ENCODE measurements at places on chromosomes 3 and 15.

- H3K4me1 ChIP-seq, result no peaks in the 10 kb centered on the region
- H3K4me3 ChIP-seq, result no peak overlapping the region
- H3K36me3 ChIP-seq, result no peaks in the 10 kb centered on the region
- H3K27me3 ChIP-seq, result no peaks in the 10 kb centered on the region
Observed at GRCh38 chr3:196162679-196163078, 48.5 kb downstream of the ZDHHC19 start.

DNA sequence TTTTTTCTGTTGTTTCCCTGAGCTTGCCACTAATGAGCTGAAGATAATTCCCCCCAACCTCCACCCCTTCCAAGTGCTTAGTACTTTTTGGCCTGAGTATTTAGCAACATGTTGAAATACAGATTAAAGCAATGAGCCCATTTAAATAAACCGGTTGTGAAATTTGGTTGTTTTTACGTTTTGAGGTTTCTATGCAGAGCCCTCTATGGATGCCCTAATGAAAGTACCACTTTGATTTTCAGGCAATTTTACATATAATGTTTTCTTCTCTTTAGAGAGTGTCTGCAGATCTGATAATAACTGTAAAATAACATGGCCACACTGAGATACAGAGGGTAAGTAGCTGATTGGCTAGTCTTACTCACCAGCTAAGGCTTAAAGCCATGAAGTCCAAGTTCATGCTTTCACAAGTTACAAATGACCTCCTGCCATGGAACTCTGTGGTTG, 139.4 kb upstream of the SLC7A14 start:
- H3K4me3 ChIP-seq, result no peak overlapping the region
- no peaks in the 10 kb centered on the region for H3K4me1 ChIP-seq
- no peaks in the 10 kb centered on the region for H3K27me3 ChIP-seq
- H3K27ac ChIP-seq, result no peak overlapping the region
- H3K36me3 ChIP-seq, result no peaks in the 10 kb centered on the region

DNA sequence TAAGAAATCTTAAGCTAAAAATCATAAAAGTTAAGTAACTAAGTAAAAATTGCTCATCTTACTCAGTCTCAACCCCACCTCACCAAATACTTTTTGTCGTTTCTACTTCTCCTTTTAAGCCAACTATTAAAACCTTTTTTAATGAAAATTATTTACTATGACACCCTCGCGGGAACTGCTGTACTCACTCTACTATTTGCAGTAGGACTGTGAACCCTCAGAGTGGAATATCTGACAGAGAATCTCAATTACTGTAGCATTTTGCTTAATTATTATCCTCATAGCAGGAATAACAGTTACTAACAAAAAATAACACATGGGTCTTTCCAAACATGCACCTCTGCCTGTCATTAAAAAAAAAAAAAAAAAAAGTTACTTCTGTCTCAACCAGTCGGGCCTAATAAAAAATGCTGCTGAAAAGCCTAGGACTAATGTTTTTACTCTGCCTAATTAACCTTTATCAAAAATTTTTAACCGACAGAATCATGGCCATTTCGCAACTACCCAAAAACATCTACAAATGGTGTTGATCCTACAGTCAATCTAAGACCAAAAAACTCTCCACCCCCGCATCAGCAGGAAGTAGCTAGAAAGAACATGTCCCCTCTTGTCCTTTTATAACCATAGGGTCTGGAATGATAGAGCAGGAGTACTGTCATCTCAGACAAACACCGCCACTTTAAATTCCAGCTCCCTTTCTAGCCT, 10.2 kb downstream of the ALDH1L1 start:
- H3K27me3 ChIP-seq, result no peaks in the 10 kb centered on the region
- H3K27ac ChIP-seq, result no peak overlapping the region
- H3K4me3 ChIP-seq, result no peak overlapping the region

DNA sequence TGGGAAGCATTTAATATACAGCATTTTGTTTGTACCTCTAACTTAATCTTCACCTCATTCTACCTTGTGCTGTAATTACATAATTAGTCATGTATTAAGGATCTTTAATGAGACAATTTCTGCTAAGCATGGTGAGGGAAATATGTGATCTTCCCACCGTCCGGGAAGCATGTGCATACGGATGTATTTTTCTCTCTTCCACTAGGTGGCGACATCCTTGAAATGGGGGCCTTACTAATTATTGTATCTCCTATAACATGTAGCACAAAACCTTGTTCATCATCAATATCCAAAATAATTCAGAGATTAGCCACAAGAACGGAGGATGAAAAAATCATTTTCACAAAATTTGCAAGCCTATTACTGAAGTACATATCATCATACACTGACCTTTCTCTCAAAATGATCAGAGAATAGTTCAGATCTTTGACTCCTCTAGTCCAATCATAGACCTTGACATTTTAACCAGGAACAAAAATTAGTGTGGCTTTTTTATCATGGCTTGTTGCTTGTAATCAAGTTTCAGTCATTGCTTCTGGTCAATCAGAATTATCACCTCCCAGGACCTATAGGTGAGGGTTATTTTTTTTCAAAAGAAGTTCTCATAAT, 148.9 kb upstream of the GBE1 start:
- no peak for DNase-seq
- no peaks in the 10 kb centered on the region for H3K36me3 ChIP-seq
- H3K27me3 ChIP-seq, result no peaks in the 10 kb centered on the region
- H3K4me1 ChIP-seq, result no peaks in the 10 kb centered on the region
